EL (cell line): ENCODE measurements at places on chromosomes 12 and 14.

GRCh38 chr12:90974286-90974685, 19.3 kb upstream of the CCER1 start:
- DNase-seq = peak; percentile 72

DNA sequence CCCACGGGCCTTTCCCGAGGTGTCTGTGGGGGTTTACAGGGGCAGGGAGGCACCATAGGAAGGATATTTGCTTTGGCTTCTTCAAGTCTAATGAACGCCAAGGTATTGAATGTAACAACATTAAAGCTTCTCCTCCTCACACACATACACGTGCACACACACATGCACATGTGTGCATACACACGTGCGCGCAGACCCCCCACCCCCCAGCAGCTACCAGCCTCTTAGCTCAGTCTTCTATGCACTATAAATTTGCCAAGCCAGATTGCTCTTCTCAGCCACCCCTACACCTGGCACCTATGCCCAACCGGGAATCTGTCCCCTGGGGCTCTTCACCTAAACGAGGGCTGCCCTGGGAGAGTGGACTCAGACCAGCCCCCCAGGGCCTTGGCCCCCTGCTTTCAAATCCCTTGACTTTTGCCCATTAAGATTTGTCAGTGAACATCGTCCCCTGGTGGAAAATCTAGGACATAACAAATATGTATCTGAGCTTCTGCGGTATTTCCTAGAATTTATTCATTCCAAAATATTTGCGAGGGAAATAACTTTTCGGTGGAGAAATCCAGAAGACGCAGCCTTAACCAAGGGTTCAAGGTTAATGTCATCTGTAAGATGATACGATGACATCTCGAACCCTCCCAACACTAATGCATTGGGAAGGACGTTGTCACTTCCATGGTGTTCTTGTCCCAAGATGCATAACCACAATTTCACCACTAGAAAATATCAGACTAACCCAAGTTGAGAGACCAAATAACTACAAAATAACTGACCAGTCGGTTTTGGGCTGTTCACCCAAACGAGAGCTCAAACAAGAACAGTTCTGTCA, 330.4 kb downstream of the MED13L start:
- DNase-seq = peak; percentile 16

DNA sequence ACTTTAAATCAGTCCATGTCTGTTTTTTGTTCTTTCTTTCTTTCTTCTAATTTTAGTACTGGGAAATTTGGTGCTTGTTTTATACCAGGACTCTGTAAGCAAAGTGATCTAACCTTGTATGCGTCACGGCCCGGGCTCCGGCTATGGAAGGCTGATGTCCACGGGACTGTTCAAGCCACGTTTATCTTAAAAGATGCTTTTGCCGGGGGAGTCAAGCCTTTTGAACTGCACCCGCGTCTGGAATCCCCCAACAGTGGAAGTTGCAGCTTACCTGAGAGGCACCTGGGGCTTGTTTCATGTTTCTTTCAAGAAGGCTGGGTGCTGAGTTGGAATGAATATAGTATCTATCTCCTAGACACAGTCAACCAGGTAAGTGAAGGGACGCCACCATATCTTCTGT, 62.2 kb downstream of the TECPR2 start:
- no peak for DNase-seq

- DNase-seq = no peak
These were observed 94.3 kb downstream of the LRRC74A start for GRCh38 chr14:76920331-76921087.

GRCh38 chr12:66633676-66634075, 45.2 kb downstream of the GRIP1 start:
- no peak for DNase-seq

GRCh38 chr12:2126676-2127406, 74.1 kb downstream of the CACNA1C start:
- no peak for DNase-seq

- no peak for DNase-seq
These were observed 16.7 kb downstream of the SPPL3 start for GRCh38 chr12:120887253-120888043.

- DNase-seq = no peak
These were observed 134.2 kb upstream of the SLCO1C1 start for GRCh38 chr12:20560935-20561334.

GRCh38 chr12:71684081-71684480, 1.8 kb upstream of the TMEM19 start:
- no peak for DNase-seq

- DNase-seq = no peak
These were observed 288.1 kb downstream of the DUSP6 start for GRCh38 chr12:89064151-89064550.

DNA sequence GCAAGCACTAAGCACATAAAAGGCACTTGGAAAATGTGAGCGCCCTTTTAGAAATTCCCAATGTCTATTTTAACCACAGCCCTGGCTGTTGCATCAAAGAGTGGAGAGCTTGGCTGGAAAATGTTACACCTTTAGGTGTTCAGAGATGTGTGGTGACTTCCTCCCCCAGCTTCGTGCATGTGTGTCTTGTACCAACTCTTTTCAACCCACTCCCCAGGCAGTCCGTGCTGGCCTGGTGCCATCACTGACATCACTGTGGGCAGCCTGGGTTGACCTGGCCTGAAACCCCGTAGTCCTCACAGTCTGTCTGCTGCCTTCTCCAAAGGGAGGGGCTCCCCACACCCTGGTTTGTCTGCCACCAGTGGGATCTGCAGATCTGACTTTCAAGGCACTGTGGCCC, 101.8 kb downstream of the SCARB1 start:
- no peak for DNase-seq

DNA sequence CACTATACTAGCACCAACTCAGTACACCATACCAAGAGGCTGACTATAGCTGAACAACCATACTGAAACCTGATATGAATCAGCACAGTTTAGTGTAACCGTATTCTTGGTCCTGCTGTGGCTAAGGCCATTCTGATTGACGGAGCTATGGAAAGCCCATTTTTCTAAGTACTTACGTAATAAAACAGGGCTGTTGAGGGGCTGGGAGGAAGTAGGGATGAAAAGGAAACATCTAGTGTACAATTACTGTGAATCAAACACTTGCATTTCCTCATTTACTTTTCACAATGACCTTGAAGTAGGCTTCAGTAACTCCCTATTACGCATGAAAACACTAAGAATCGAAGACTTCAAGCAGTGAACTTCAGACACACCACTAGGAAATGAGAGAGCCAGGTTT, 198.2 kb downstream of the BTG1 start:
- DNase-seq = no peak

DNA sequence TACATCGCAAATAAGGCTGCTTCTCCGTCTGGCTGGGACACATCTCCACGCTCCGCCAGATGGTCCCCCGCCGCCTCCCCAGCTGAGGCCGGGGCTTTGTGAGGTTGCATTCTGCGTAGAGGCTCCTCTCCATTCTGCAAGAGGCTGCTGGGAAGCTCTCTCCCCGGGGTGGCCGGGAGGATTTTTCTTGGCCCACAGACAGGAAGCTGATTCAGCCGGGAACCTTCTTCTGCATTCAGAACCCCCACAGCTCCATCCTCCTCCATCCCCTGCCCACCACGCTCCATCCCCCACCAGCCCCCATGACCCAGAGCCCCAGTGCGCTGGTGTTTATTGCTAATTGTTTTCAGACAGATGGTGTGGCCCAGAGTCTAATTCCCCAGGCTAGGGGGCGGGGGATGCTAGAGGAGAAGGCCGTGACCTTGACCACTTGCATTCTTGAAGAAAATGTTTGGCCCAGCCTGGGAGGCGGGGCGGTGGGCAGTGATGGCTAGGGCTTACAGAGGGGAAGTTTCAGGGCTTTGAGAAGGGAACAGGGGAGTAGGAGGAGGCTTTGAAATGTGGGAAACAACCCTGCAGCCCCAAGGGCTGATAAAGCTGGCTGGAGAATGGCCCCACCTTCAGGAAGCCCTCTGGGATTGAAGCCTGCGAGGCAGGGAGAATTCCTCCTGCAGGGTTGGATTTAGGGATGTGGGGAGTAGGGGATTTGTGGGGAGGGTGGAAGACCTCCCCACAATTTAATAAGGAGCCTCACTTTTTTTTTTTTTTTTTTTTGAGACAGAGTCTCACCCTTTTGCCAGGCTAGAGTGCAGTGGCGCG, 88.5 kb upstream of the NCOR2 start:
- peak; percentile 85 for DNase-seq

DNA sequence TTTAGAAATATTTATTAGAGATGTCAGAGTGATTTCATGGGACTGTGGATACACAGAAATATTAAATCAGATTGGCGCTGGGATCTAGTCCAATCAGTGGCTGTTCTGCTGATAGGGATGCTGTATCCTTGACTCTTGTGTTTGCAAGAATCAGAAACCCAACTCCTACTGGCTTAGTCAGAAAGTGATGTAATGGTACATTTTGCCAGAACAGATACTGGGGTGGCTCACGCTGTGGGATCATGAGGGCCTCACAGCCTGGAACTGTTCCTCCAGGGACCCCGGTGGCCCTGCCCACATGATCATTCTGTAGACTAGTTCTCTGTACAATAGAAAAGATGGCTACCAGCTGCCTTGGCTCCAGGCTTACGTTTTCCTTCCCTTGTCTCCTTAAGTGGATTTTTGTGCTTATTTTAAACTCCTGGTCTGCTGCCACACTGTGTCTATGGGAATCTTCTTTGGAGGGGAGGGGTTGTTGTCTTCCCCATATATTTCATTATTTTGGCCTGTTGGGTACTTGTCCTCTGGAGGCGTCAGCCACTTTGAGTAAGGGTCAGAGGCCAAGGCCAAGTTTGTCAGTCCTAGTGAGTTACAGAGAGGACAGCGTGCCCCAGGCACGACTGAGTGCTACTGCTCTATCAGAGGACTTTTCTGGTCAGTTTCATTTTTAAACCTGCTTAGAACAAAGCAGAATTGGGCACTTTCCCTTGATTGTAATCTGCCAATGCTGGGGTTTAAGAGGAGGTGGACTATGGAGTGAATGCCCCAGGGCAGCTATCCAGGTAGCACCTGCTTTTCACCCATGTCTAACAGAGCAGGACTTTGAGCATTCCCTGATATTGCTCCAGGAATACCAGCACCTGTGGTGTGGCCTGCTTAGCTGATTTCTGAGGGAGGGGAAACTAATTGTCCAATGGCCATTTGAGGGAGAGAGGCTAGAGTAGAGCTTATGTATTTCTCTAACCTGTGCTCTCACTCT, 164.3 kb downstream of the SLC5A8 start:
- DNase-seq = no peak

DNA sequence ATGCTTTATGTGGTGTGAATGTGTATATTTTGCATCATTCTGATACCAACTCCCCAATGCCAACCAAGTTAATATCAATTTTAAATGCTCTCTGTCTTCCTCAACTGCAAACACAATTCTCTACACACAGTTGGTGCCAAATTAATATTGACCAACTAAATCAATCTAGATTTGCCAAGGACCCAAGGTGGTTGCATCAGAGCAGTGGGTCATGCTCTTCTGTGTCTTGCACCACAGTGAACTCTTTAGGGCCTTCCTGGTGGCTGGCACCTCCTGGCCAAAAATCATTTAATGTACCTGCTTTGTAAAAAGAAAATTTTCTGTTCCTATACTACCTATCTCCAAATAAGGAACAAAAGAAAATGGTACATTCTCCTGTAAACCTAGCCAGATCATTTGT, 14.1 kb downstream of the COQ10A start:
- DNase-seq = no peak

DNA sequence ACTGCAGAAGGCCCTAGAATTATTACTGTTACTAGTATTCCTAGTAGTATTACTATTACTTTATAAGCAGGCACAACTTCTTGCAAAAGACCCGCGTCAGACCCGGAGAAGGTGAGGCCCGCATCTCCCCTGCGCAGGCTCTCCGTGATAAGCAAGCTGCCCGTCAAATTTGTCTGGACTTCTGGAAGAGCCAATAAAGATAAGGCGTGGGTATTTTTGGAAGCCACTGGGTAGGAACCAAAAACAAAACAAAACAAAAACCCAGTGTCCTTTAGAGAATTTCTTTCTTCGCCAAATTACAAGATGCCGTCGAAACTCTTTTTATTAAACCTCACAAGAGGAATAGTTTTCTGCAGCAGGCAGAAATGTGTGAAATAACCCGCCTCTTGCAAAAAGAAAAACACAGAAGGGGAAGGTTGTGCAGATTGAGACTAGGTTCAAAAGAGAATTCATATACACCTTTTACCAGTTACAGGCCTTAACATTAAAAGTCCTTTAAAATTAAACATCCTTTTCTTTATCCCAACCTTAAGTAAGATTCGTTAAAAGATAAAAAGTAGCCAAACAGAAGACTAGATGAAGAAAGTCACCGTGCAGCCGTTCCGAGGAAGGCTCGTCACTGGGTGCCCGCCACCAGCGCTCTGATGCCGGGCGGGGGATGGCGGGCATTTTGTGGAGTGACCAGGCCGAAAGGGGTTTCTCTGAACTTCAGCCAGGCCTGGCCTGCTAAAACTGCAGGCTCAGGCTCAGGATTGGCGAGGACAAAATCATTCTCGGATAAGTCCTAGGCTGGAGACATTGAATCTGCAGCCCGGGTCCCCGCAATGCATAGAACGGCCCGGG, 1.6 kb downstream of the TBX5 start:
- DNase-seq = peak; percentile 54

DNA sequence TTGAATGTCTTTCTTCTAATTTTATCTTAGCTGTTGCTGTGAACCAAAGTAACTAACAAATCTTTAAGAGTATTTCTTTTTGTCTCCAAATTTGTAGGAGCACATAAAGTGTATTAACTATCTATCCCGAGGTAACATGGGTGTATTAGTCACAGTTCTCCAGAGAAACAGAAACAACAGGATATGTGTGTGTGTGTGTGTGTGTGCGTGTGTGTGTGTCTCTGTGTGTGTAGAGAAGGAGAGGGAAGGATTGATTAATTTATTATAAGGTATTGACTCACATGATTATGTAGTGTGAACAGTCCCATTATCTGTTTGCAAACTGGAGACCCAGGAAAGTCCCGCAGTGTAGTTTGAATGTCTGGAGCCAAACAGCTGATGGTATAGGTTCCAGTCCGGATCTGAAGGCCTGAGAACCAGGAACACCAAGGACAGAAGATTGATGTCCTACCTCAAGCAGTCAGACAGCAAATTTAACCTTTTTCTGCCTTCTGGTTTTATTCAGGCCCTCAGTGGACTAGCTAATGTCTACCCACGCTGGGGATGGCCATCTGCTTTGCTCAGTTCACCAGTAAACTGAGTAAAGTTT, 14.4 kb downstream of the G2E3 start:
- peak; percentile 56 for DNase-seq

GRCh38 chr12:130073721-130074120, 88.5 kb upstream of the FZD10 start:
- DNase-seq = no peak

DNA sequence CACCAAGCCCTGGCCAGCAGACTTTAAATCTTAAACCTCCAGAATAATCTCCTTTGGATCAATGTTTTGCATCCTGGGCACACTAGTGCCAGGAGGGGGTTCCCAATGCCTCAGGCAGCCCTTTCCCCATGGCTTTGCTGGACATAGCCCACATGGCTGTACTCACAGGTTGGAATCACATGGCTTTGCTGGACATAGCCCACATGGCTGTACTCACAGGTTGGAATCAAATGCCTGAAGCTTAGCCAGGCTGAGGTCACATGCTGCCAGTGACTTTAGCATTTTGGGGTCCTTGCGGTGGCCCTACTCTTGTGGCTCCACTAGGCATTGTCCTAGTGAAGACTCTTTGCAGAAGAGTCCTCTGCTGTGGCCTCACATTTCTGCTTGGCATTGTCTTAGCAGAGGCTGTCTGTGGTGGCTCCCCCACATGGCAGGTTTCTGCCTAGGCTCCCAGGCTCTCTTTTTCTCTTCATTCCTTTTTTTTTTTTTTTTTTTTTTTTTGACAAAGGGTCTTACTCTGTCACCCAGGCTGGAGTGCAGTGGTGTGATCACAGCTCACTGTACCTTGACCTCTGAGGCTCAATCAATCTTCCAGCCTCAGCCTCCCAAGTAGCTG, 13.0 kb downstream of the FLVCR2 start:
- no peak for DNase-seq

- no peak for DNase-seq
These were observed 16.4 kb upstream of the RNASE4 start for GRCh38 chr14:20667957-20668356.

GRCh38 chr12:26940516-26941214, 2.4 kb downstream of the FGFR1OP2 start:
- peak; percentile 17 for DNase-seq
